Ammon's horn (tissue), 1 donor: ENCODE measurements at places on chromosomes 4 and X.

DNA sequence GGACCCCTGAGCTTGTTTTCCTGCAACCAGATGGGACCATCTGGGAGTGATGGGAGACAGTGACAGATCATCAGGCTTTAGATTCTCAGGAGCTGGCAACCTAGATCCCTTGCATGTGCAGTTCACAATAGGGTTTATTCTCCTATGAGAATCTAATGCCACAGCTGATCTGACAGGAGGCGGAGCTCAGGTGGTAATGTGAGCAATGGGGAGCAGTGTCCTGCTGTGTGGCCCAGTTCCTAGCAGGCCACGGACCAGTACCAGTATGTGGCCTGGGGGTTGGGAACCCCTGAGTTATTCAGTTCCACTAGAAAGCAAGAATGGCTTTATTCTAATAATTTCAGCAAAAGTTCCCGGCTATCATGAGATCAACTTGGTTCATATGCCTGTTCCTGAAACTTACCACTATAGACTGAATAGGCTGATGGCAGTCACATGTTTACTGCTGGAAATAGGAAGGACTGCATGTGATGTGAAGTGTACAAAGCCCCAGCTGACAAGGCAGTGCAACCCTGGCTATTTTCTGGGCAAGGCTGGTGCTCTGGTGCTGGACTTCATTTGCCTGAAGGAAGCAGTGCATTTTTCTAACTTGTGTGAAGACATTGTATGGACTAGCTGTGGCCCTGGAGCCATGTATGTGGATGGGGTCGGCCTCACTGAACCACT, 107.2 kb downstream of the SPRY1 start:
- peak; percentile 45 for DNase-seq

GRCh38 chr4:8097721-8098345, 60.8 kb downstream of the ABLIM2 start:
- no peak for DNase-seq

DNA sequence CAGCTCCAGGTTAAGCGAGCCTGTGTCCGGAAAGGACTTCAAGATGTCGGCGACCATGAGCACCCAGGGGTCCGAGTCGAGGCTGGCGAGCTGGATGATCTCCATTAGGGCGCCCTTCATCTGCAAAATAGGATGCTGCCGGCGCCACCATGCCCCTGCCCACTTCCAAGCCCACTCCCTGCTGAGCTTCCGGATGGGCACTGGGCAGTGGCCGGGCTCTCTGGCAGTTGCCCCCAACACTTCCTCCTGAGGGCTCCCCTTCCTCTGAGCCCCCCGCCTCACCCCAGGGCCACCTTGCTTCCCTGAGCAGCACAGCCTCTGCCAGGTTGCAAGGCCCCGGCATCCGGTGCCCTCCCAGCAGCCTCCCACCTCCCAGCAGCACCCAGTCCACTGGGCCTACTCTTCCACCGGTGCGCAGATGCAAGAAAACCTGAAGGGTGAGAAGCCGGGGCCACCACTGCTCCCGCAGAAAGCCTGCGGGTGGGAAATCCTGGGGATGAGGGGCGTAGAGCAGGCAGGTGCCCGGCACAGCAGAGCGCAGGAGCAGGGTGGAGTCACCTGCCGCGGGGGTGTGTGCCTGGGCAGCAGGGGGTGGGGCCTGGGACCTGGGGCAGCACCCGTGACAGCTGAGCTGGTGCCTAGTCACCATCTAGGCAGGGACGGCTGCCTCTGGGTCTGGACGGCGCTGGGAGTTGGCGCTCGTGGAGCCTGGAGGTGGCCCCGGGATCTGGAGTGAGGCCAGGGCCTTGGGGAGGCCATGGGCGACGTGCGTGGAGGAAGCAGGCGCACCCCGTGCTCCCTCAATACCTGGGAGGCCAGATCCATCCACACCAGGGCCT, 17.0 kb downstream of the NELFA start:
- DNase-seq, result no peak

GRCh38 chr4:6058531-6059374, 40.5 kb upstream of the C4orf50 start:
- no peak for DNase-seq

- DNase-seq, result no peak
Observed at GRCh38 chr4:98996765-98997068, 1.2 kb downstream of the METAP1 start.

GRCh38 chr4:95825546-95825945, 14.3 kb upstream of the PDHA2 start:
- no peak for DNase-seq

DNA sequence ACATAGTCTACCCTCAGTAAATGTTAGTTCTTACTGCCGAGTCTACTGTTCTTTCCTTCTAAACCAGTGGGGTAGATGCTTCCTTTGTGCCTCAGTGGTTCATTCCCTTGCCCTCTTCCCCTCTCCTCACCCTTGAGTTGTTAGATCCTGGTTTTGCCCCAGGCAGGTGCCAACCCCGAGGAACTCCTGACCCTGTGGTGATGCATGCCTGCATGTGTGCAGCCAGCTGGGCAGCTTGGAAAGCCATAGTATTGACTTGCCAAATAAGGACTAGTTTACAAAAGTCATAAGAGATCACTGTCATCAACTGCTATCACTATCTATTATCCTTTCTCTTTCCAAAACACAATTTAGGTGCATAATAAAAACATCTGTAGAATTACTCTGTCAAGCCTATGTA, 50.9 kb downstream of the REPS2 start:
- no peak for DNase-seq

- peak; percentile 43 for DNase-seq
Observed at GRCh38 chrX:31036895-31037294, 34.9 kb downstream of the FTHL17 start.

DNA sequence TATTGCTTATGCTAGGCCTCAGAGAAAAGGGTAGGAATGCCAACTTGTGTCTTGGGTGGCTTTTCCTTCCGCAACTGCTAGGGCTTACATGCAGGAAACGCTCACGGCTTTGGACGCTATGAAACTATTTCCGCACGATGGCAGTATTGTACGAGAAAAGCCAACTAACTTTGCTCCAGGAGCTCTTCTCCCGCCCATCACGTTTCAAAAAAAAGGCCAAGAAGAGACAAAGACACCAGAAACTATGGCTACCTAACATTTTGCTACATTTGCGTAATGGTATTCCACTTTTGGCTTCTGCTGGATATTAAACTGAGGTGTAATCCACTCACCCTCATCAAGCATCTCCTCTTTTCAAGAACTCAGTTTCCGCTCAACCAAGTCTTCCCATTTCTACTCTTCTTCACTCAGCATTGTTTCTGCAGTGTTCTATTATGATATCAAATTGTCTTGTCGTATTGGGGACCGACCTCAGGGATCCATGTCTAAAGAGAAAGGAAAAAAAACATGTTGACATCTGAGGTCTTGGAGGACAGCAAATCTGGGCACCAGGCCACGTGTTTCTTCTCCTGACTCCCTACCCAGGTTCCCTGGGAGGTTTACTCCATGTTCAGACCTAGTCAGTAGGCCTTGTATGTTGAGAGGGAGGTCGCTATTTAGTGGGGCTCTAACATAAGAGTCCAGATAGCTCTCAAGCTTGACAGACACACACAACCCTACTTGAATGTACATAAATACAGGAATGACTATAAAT, 239.4 kb upstream of the STK26 start:
- DNase-seq, result no peak

DNA sequence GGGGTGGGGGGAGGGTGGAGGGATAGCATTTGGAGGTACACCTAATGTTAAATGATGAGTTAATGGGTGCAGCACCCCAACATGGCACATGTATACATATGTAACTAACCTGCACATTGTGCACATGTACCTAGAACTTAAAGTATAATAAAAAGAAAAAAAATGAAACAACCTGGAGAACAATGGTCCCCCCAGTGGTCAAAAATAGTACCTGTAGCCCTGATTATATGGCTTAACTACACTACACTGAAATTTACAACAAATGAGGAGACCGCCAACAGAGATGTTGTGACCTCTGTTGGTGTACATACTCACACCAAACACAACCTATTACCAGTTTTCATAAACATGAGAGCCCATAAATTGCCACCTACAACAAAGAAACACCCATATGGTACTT, 7.3 kb upstream of the MAGEE1 start:
- no peak for DNase-seq

- no peak for DNase-seq
Observed at GRCh38 chr4:143391261-143391660, 54.6 kb downstream of the GAB1 start.

DNA sequence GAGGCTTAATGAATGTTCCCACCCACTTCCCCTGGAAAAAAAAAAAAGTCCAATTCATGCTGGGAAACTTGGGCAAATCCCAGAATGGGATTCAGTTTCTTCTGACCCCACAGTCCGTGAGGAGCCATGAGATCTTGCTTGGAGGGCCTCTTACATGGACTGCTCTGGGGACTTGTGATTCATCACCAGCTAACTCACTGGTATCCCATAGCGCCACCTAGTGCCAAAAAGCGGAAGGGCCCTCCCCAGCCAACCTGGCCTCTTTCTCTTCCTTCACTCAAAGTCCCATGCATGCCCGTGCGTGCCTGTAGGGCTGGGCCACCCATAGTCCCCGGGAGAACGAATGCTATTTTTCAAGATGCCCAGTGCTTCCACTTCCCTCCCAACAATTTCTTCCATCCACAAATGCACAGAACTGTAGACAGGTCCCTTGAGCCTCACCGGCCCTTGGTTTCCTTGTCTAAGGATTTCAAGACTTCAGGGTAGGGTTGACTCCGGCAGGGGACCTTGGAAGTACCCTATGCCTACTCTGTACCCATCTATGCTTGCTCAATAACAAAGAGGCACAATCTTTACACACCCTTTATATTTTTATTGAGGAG, 5.1 kb downstream of the RTL5 start:
- peak; percentile 83 for DNase-seq

DNA sequence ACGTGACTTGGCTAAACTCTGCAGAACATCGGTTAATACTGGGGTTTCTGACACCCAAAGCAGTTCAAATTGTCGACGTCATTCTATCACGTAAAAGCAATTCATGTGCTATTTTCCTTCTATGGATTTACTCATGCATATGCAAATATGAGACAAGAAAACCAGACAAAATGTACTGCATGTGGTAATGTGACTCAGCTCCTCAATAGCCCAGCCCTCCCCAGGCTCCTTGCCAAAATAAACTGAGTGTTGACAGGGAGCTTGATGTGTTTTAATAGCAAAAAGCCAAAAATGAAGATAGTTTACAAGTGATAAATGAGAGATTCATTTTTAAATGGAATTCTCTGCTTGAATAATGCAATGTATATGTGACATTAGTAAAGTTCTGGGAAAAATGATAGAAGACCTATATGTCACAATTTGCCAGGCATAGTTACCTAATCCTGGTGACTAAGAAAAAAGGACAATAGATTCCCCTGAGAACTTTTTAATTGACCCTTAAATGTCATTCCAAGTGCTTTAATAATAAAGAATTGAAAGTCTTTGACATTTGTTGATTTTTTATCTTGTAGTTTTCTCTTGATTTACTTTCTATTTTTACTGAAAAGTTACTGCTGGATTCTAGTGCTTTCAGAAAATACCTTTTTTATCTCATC, 1700.6 kb upstream of the TENM3 start:
- DNase-seq, result no peak

DNA sequence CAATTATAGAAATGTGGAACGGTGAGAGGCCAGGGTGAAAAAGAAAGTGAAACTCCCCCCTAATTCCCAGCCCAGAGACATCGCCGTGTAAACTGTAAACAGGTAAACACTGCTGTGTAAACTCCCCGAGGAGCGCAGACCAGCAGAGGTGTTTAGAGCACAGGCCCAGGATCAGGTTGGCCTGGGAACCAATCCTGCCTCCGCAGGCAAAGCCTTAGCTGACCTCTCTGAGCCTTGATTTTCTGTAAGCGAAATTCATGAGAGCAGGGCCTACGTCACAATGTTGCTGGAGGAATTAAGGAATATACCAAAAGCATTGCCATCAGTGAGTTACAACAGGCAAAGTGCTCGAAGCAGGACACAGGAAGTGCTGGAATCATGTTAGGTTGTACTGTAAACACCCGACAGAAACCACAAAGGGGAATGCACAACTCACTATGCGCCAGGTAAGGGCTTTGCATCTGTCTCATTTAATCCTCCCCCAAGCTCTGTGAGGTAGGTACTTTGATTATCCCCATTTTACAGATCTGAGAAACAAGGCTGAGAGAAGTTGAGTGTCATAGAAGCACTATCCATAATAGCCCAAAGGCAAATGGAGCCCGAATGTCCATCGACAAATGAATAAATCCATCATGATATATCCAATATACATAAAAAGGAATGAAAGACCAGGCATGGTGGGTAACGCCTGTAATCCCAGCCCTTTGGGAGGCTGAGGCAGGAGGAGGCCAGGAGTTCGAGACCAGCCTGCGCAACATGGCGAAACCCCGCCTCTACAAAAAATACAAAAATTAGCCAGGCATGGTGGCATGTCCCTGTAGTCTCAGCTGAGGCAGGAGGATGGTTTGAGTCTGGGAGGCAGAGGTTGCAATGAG, 30.7 kb upstream of the KIAA0232 start:
- DNase-seq, result no peak

DNA sequence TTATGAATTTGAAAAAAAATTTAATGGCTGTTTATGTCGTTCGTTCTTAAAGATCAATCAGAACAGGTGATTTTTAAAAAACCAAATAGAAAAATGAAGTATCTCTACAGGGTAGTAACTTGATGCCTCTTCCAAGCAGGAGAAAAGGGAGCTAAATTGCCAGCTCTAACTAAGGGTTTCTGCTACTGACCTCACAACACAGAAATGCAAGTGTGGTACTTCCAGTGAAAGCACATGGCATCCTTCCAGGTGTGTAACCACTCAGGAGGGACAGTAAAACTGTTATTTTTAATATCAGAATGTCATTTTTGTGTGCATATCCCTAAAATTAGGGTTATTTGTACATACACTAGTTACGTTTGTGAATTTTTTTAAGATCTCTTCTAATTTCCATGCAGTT, 116.8 kb upstream of the ZCCHC13 start:
- no peak for DNase-seq

- DNase-seq, result peak; percentile 6
Observed at GRCh38 chrX:48910926-48911411, 477 bp downstream of the SLC35A2 start.

DNA sequence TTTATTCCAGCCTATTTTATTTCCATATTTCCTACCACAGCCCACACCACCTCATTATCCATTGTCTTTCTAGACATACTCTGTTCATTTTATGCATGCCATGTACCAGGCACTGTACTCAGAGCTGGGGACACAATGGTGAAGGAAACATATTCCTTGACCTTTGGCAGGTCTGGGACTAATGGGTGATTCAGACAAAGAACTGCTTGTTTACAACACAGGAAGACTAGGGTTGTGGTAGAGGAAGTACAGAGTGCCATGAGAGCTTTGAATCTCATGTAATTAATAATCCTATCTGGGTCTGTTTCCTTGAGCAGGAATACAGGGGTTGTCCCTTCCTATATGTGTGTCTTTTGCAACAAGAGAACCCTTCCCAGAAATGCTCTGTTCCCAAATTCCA, 75.1 kb upstream of the NUDT10 start:
- no peak for DNase-seq
